ENCODE measurements at places on chromosomes 5 and 9.
A peak's percentile ranks its signal among the peaks of the same experiment; 100 is the strongest.

- no peak for DNase-seq
Measured at GRCh38 chr9:121839726-121840500, 188.5 kb downstream of the DAB2IP start.

GRCh38 chr9:35791297-35791921 is at the start of gene NPR2:
Gene NPR2 (plus strand): TSS chr9:35791591. CDS start chr9:35792409, 818 bp downstream.
- DNase-seq, result no peak

DNA sequence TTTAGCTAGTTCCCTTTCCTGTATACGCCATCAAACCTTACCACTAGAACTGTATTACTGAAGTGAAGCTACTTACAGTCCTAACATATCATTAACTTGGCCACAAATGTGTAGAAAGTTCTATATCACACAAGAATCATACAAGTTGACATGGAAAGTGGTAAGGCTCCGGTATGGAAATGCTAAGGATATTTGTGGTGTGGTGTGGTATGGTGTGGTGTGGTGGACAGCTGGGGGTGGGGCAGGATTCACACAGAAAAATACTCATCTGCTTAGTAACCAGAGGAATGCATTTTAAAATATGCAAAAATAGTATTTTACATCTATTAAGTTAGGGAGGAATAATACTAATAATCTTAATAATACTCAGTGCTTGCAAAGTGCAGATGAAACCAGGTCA is 69.4 kb downstream of the TRPC7 start:
- no peak for DNase-seq

DNA sequence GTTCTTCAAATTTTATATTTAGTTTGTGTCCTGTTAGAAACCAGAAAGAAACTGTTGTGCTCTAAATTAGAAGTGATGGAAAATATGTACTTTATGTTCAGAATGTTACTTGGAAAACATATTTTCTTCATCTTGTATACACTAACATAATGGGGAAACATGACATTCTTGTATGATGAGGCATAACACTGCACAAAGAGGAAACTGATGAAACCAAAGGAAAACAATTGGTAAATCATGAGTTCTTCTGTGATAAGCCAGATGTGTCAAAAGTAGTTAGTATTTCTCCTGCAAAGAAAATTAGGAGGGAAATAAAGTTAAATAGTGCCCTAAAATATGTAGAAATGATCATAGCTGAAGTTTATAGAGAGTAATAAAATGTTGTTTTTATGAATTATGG is 111.1 kb upstream of the FBN2 start:
- no peak for DNase-seq

DNA sequence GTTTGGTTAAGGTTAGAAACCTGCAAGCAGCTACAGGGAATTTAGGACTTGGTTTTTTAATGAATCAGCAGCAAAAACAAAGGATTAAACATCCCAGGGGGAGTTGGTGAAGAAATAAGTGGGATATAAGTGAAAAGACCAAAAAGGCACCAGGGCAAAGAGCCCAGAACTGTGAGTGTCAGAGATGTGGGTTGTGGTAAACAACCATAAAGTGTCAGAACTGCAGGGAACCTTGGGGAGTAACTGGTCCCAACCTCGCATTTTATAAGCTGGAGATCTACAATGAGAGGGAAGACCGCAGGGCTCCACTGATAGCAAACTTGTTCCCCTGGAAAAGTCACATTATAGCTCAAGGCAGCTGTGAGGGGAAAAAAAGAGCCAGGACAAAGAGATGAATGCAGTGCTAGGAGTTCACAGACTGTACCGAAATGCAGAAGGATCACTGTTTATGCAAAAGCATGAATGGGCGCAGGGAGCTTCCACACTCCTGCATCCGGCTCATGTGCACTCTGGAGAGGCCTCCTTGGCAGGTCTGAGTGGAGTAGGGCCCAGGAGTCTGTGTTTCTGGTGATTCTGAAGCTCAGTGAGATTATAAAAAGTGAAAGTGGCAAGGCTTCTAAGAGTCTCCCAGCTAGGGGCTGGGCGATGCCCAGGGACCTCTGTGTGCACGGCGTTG is 156.3 kb downstream of the GOLPH3 start:
- no peak for DNase-seq

GRCh38 chr5:88732181-88732633 is 150.8 kb downstream of the MEF2C start:
- DNase-seq, result no peak

- DNase-seq, result no peak
Measured at GRCh38 chr5:30605693-30606268, 587.7 kb upstream of the CDH6 start.

GRCh38 chr9:88775037-88775471 is 216.2 kb upstream of the S1PR3 start:
- no peak for DNase-seq

DNA sequence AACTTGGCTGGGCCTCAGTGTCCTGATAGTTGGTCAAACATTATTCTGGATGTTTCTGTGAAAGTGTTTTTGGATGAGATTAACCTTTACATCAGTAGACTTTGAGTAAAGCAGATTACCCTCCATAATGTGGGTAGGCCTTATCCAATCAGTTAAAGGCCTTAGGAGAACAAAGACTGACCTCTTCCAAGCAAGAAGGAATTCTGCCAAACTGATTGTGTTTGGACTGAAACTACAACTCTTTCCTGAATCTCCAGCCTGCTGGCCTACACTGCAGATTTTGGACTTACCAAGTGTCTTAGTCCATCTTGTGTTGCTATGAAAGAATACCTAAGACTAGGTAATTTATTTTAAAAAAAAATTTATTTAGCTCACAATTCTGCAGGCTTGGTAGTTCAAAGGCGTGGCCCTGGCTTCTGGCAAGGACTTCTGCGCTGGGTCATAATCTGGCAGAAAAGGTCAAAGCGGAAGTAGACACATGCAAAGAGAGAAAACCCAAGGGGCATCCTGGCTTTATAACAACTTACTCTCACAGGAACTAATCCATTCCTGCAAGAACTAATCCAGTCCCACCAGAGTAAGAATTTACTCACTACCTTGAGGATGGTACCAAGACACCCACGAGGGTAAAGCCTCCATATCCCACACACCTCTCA is 8.6 kb upstream of the ARHGEF37 start:
- no peak for DNase-seq

DNA sequence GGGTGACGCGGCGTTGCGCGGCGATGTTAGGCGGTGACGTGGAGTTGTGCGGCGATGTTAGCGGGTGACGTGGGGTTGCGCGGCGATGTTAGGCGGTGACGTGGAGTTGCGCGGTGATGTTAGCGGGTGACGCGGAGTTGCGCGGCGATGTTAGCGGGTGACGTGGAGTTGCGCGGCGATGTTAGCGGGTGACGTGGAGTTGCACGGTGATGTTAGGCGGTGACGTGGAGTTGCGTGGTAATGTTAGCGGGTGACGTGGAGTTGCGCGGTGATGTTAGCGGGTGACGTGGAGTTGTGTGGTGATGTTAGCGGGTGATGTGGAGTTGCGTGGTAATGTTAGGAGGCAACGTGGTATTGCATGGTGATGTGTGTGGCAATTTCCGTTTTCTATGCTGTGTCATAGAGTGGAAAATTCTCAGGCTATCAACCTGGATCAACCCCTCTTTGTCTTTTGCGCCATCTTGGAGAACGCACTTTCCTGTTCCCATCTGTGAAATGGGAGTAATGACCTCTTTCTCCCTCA is 76.0 kb downstream of the ANKRD33B start:
- no peak for DNase-seq

- DNase-seq, result no peak
Measured at GRCh38 chr9:134628354-134628736, 13.3 kb upstream of the COL5A1 start.

- no peak for DNase-seq
Measured at GRCh38 chr9:134699343-134699740, 57.7 kb downstream of the COL5A1 start.

GRCh38 chr5:122999947-123000563 is 36.5 kb downstream of the PPIC start:
- DNase-seq, result no peak

- no peak for DNase-seq
Measured at GRCh38 chr5:55241746-55242145, 8.3 kb upstream of the CCNO start.

- DNase-seq, result no peak
Measured at GRCh38 chr5:32791536-32792243, 80.6 kb downstream of the NPR3 start.

- no peak for DNase-seq
Measured at GRCh38 chr9:93114984-93115335, 18.9 kb downstream of the CARD19 start.

GRCh38 chr5:158142156-158142555 is 283.2 kb upstream of the CLINT1 start:
- DNase-seq, result no peak

DNA sequence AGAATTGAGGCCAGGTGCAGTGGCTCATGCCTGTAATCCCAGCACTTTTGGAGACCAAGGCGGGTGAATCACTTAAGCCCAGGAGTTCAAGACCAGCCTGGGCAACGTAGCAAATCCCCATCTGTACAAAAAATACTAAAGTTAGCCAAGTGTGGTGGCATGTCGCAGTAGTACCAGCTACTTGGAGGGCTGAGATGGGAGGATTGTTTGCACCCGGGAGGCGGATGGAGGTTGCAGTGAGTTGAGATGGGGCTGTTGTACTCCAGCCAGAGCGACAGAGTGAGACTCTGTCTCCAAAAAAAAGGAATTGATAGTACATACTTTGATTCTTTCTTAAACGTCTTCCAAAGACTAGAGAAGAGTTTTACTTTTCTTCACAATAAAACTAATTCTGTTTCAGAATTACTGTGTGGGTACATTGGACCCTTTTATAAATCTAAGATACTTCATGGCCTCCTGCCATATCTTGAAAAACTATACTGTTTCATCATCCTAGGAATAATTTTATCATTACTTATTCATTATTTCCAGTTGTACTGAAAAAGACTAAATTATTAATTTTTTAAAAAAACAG is 132.0 kb upstream of the GRHPR start:
- DNase-seq, result no peak

DNA sequence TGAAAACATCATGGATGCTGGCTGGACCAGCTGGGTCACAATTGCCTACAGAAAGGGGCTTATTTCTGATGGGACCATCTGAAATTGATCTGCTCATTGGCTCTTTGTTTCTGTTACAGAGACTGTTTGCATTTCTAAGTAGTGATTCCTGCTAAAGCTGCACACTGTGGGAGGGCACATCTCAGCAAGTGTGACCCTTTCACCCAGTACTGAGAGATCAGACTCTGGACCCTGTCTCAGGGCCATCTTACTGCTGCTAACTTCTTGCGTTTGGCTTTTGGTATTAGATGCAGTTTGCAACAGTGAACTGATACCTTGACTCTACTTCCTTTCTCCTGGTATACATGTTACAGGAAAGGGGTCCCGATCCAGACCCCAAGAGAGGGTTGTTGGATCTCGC is 24.5 kb upstream of the KDM4C start:
- DNase-seq, result no peak

DNA sequence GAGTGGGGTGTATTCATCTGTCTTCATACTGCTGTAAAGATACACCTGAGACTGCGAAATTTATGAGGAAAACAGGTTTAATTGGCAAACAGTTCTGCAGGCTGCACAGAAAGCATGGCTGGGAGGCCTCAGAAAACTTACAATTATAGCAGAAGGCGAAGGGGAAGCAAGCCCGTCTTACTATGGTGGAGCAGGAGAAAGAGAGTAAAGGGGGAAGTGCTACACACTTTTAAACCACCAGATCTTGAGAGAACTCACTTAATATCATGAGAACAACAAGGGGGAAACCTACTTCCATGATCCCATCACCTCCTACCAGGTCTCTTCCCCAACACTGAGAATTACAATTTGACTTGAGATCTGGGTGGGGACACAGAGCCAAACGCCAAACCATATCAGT is 12.5 kb upstream of the NREP start:
- DNase-seq, result no peak

GRCh38 chr5:92504346-92504745 is 1076.7 kb downstream of the NR2F1-AS1 start:
- DNase-seq, result no peak

DNA sequence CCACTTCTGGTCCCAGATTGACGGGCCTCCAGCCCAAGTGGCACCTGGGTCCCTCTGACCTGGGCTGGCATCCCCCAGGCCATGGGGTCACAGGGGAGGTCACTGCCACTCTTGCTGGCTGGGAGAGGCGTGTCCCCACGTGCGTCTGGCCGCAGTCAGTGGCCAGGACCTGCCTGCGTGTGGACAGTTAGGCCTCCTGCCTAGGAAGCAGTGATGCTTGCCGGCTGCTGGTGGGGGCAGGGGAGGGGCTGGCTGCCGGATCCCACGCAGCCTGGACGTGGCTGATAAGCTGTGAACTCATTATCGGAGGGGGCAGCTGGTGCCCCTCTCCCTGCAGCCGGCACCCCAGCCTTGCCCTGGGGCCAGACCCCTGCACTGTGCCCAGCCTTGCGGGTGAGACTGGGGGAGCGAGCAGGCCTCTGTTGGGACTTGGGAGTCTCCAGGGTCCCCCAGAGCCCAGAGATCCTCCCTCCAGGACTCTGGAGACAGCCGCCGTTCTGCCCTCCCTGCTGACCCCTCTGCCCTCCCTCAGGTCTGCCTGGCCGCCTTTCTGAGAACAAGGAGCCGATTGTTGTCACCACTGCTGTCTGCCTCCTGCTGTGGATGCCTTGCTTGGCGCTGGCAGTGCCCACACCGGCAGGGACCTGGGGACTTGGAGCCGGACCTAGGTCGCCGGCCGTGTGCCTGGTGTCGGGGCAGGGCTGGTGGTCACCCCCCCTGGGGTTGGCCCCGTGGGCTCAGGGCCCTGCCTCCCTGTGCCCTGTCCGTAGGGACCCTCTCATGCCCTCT is 12.3 kb downstream of the RXRA start:
- DNase-seq, result no peak

- no peak for DNase-seq
Measured at GRCh38 chr5:103463261-103463660, 99.3 kb downstream of the NUDT12 start.

DNA sequence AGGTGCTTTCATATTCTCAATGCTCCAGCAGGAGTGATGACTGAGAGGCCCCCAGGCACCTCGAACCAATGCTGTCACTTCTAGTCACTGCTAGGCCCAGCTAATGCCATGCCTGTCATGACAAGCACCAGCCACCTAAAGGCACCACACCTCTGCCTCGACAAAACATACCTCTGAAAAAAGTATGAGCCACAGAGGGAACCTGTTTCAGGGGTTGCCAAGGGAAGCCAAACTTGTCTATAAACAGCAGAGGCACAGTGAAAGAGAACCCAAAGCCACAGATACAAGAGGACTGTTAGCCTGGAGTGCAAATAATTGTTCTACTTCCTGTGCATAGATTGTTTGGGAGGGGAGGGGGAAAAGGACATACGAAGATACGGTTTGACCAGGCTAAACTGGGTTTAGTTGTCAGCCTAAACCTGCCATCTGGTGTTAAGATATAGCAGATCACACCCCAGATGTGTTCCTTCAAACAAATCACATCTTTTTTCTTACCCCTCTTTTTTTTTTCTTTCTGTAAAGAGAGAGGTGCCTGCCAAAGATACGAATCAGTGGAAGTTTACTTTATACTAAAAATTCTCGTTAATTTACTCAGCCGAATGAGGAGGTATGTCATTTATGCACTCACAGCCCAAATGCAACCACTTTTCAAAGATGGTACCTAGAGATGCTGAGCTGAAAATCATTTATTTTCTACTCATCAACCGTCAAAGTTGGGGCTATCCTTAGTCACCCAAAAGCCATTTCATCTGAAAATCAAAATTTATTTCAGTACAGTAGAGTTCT is 45.7 kb downstream of the BNC2 start:
- no peak for DNase-seq

- no peak for DNase-seq
Measured at GRCh38 chr5:14917719-14918118, 46.1 kb upstream of the ANKH start.

- DNase-seq, result peak; percentile 89
Measured at GRCh38 chr9:4792572-4793458, at the start of gene RCL1. Gene RCL1 (plus strand): TSS chr9:4792944. CDS start chr9:4793092, 148 bp downstream.

Data from SK-N-DZ (cell line).